ENCODE measurements at places on chromosomes 6 and 20. TPM values are rescaled to one million over a fixed set of nuclear protein-coding genes. Genes with fewer than 3 reads are reported as not detected.

- DNase-seq = no peak
Observed at GRCh38 chr20:48262955-48263354, 477.7 kb upstream of the SULF2 start.

DNA sequence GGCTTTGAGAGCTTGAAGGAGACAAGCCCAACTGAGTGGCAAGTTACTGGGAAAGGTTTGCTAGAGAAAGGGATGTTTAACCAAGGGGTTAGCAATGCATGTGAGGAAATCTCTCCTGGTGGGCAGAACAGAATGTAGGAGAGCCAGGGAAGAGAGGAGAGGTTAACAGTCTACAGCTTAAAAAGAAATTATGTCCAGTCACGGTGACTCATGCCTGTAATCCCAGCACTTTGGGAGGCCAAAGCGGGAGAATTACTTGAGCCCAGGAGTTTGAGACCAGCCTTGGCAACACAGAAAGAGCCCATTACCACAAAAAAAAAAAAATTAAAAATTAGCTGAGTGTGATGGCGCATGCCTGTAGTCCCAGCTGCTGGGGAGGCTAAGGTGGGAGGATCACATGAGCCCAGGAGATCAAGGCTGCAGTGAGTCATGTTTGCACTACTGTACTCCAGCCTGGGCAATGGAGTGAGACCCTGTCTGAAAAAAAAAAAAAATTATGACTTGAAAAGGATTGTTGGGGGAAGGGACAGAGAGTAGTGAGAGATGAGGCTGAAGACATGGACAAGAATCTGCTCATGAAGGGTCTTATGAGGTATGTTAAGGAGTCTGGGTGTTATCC lies 264.9 kb downstream of the TBC1D7 start:
- no peak for DNase-seq

Gene HLA-DOB
- 0.29 TPM for polyA plus RNA-seq

- DNase-seq = no peak
Observed at GRCh38 chr6:126064748-126065401, 78.5 kb downstream of the TRMT11 start.

Gene BNIP5
- 0.04 TPM for polyA plus RNA-seq

GRCh38 chr6:44023586-44024454 lies 103.4 kb downstream of the MRPL14 start:
- DNase-seq = no peak

Gene C20orf141
- not detected for polyA plus RNA-seq

- DNase-seq = no peak
Observed at GRCh38 chr20:24986436-24987015, 6.0 kb downstream of the APMAP start.

- no peak for DNase-seq
Observed at GRCh38 chr6:36216559-36216958, 20.0 kb downstream of the BRPF3 start.

Gene LPA
- 0.30 TPM for polyA plus RNA-seq

DNA sequence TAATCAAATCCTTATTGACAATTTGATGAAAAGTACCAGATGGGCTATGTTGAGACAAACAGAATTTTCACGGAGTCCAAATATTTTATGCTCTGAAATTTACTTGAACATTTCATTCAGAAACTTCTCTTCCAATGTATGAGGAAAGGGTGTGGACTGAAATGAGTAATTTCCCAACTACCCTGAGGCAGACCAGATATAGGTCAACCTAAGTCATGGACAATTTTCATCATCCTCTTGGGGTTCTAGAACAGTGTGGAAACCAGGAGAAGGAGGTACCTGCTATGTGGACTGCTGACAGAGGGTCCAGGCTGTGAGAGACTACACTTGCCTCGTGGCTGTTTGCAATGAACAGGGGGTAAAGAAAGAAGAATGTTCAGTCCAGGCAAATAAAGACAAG lies 323.0 kb downstream of the ESR1 start:
- DNase-seq = no peak

Gene SIRPB1
- polyA plus RNA-seq = 2.2 TPM

Gene THEMIS
- 0.16 TPM for polyA plus RNA-seq

DNA sequence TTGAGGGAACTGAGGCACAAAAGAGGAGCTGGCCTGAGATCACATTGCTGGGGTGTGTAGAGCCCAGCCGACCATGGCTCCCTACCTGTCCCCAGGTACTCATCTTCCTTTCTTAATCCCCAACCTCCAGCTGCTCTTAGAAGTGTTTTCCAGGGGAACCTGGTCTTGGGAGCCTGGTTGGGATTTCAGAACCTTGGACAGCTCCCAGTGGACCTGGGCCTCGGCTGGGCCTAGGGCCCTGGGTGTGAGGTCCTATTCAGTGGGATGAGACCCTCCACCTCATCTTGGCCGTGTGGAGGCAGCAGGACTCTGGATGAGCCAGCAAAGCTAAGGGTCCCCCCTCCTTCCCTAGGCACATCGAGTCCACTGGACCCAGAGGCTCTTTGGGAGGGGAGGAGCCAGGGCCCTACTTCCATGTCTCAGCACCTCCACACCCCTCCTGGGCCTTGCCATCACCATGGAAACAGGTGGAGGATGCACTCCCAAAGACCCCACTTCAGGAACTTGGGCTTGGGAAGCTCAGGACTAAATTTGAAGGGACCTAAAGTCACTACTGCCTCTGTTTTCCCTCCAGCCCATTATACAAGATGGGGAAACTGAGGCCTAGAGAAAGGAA lies 38.5 kb downstream of the DLGAP4 start:
- peak; percentile 76 for DNase-seq

DNA sequence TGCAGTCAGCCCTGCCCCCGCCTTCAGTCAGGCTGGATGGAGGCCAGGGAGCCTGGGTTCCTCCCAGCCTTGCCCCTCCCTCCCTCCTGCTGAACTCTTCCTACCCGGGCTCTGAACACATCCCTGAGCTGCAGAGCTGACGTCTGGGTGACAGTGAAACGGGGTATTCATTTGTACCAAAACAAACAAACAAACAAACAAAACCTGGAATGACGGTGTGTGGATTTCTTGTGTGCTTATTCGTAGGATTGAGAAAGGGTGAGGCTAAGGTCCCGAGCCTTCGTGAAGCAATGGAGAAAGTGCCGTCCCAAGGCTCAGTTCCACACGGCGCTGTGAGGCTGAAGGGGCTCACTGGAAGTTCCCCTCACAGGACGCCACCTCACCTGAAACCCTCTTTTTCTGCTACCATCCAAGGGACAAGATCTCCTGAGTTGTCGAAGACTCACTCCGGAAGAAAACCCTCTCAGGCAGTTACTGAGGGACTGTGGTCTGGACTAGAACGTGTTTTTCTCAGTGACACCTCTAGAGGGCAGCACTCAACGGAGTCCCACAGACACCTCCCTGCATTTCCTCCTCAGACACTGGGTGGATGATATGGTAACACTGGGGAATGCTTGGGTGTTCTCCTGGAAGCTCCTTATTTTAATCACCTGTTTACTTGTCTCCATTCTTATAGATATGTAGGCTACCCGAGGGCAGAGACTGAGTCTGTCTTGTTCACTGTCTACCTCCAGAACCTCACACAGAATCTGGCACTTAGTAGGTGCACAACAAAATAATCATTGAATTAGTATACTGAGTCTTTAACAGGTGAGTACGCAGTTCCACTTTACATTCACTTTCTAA lies 27.3 kb downstream of the GSTA3 start:
- DNase-seq = peak; percentile 45

DNA sequence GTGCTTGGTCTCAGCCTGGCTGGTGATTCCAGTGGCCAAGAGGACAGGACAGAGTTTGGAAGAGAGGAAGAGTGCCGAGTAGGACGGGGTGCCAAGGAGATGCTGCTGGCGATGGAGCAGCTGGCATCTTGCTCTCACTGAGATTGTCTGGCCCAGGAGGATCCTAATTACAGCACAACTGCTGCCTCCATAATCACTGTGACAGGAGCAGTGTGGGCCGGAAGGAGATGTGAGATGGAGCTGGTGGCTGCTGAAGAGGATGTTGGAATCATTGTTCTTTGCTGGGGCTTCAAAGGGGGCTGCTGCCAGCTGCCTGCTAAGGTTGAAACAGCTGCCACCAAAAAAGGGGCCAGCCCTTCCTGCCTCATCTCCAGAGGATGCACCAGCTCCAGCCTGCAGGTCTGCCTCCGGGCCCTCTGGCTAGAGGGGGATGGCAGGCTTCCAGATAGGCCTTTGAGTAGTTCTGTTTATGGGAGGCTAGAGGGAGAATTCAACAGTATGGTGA lies 214.4 kb downstream of the RNF144B start:
- no peak for DNase-seq

DNA sequence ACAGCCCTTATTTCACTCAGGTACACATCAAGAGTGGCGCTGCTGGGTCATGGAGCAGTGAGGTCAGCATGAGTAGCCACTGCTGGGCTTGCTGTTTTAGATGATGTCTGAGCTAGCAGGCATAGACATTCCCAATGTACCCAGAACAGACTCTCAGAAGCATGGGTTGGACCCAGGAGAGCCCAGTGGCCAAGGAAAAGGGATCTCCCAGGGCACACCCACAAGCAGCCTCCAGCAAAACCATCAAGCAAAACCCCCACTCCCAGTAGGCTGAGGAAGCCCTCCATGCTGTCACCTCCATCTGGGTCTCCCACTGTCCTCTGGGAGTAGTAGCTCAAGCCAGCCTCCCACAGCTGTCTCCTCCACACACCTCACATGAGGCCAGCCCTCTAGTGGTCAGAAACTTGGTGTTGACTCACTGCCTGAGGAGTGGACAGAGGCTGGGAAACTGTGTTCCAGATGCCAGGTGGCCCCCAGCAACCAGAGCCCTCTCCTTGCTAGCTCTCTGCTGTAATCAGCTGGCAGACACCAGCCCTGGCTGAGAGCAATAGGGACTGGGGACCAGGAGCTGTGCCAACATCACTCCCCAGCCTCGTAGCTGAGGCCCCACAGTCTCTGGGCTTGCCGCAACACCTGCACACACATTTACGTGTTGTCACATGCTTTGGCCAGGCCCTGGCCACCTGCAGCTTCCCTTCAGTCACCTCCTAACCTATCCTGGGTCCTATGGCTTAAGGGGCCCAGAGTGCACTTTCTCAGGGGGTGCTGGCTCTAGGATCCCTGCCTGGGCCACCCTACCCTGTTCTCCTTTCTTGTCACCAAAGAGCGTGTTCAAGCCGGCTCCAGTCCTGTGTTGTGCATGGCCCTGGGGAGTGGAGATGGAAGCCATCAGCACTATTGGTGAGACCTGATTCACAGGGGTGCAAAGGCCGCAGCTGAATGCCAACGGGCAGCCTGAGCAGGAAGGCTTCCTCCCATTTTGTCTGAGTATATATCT lies 1.9 kb upstream of the AP5S1 start:
- no peak for DNase-seq

- DNase-seq = no peak
Observed at GRCh38 chr6:90383196-90383822, 86.7 kb upstream of the BACH2 start.

DNA sequence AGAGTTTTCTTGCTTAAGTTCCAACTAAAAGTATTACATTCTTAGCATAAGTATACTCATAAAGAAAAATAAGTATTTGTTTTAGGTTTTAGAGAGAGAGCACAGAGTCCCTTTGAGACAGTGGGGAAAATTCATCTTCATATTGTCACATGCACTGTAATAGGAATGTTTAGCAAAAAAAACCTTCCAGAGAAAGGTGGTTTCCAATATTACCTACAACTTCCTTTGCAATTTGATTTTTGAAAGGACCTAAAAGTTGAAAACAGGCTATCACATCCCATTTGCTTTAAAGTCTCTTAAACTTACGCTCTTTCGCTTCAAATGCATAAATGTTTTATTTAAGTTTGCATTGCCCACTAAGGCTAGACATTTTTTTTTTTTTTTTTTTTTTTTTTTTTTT lies 86.4 kb downstream of the OPRM1 start:
- DNase-seq = no peak

Gene MAP7
- polyA plus RNA-seq = 30.0 TPM

- no peak for DNase-seq
Observed at GRCh38 chr20:33373735-33374605, 27.3 kb downstream of the CDK5RAP1 start.

DNA sequence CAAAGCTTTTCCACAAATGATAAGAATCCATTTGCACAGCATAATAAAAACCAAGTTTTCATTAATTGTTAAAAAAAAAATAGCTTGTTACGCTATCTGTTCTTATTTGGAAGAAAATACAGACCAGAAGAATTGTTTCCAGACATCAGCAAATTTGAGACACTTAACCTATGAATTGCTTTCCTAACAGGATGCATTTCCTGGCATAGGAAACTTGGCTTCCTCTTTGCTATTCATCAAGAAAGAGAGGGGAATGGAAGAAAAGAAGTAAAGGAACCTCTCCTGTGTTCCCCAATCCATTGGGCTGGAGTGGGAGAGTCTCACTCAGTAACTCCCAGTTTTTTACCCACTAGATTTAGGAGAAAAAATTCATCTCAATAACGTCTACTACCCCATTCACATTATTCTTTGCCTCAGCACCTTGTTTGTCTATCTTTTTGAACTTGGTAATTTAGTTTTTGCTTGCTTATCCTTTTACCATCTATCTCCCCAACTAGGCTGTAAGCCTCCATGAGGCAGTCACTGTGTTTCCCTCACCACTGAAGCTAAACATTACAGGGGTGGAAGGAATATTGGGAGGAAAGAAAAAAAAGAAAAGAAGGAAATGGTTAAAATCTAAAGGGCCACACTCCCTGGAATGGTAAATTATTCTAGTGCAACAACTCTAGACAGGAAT lies 150.3 kb downstream of the COL21A1 start:
- no peak for DNase-seq

DNA sequence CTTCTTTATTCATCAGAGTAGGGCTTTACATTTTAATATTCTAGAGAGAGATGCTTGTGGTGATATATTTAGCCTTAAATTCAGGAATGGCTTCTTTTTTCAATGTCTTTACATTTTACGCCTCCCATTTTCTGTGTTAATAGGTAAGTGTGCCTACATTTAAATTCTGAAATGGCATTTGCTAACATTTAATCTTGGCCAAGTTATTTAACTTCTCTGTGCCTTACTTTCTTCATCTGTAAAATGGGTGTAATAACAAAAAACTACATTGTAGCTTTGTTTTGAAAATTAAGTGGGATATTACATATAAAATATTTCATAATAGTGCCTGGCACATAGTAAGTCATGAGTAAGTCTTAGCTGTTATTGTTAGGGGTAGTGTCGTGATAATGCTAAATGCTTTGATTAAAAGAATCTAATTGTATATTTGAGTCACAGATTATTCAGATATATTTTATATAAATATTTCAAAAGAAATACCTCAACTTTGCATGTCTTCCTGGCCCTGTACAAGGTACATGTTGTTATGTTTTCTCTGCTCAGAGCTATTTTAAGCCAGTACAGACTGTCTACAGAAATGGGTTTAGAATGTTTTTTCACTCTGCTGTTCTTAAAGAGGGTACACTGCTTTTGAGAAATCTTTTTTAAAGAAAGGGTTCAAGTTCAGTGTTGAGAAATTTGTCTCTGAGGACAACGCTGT lies 18.8 kb downstream of the CARMIL1 start:
- no peak for DNase-seq

Gene ZNF165
- polyA plus RNA-seq = 5.1 TPM

GRCh38 chr6:129957941-129958898 lies 60.2 kb upstream of the L3MBTL3 start:
- no peak for DNase-seq

DNA sequence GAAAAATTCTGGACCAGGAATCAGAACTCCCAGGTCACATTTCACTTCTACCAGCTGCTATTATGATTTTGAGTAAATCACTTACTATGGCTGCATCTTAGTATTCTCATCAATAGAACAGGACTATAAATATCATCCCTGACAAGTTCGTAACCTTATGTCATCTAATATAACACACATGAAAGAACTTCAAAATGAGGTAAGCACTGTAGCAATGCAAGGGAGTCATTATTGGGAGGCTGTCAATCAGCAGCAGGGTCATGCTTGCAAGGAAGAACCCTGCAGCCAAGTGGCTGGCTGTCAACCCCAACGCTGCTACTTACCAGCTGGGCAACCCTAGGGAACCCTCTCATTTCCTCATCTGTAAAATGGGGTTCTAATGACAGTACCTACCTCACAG lies 123.3 kb upstream of the B3GAT2 start:
- no peak for DNase-seq
